ENCODE measurements at places on chromosomes 6 and 20.

- no peak for DNase-seq
Measured at GRCh38 chr6:101462576-101462975, 69.1 kb downstream of the GRIK2 start.

- peak; percentile 69 for DNase-seq
Measured at GRCh38 chr6:33589731-33590530, 9.9 kb upstream of the BAK1 start.

- DNase-seq = no peak
Measured at GRCh38 chr6:149988550-149989346, 25.0 kb downstream of the ULBP1 start.

- no peak for DNase-seq
Measured at GRCh38 chr6:64505312-64505711, 869.7 kb downstream of the PHF3 start.

DNA sequence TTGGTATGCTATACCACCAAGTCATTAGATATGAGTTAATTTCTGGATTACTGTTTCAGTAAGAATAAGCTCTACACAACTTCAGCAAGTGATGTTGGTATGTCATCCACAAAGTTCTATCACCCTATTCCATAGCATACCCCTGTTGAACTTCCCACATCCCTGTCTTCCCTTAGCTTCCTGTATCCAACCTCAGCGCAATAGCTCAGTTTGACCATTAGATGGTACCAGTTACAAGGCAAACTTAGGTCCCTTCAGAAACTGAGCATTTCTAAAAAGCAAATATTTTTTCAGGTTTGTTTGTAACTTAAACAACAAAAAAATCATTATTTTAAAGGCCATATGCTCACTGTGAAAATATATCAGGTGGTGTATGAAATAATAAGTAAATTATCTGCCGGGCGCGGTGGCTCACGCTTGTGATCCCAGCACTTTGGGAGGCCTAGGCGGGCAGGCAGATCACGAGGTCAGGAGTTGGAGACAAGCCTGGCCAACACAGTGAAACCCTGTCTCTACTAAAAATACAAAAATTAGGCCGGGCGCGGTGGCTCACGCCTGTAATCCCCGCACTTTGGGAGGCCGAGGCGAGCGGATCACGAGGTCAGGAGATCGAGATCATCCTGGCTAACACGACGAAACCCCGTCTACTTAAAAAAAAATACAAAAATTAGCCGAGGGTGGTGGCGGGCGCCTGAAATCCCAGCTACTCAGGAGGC is 8.8 kb upstream of the MOG start:
- DNase-seq = peak; percentile 14

DNA sequence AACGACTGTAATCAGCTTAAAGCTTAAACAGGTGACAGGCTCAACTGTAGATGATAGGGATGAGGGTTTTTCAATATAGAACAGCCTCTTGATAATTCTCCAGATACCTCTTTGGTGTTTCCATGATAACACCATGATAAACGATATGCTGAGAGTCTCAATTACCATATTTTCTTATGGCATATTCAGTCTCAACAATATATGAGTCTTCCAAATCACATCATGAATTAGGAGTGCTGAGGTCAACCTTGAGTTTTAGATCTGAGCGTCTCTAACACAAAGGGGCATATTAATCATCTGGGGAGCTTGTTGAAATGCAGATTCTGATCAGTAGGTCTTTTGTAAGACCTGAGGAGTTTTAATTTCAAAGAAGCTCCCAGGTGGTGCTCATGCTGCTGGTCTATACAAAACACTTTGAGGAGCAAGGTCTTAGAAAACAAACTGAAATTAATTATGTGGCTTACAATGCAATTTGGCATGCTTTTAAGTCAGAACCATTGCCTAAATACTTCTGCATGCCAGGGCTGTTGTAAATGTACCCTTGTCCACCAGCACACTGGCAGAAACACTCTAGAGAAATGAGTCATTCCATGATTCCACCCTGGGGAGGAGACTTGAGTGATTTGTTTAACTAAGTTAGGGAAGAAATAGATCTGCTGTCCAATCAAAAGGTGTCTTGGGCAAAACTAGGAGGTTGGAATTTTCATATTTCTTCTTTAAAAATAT is 49.6 kb downstream of the PTCHD4 start:
- DNase-seq = no peak

DNA sequence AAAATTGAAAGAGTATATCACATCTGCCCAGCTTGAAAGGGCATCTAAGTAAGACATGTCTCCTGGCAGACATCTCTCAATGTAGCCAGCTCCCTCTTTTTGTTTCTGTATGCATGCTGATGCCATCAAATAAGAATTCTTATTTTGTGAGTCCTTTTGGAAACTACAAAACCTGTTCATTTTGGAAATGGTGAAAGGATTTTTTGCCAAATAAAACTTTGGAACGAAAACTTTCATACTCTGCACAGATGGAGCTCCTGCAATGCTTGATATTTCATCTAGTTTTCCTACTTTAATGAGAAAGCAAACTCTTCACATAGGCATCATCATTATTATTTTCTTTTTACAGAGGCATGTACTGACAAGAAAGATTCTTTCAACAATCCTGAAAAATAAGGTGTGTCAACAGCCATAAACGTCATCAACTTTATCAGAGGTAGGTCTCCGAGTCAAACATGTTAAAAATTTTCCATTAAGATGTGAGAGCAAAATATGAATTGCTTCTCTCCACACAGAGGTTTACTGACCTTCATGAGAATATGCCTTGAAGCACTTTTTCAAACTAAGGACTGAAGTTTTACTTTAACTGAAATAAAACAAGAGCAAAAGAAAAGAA is 26.2 kb upstream of the CMTR1 start:
- no peak for DNase-seq

- no peak for DNase-seq
Measured at GRCh38 chr6:95768539-95768938, 191.2 kb downstream of the MANEA start.

GRCh38 chr20:52047811-52048764 is 143.5 kb downstream of the ZFP64 start:
- DNase-seq = peak; percentile 47

DNA sequence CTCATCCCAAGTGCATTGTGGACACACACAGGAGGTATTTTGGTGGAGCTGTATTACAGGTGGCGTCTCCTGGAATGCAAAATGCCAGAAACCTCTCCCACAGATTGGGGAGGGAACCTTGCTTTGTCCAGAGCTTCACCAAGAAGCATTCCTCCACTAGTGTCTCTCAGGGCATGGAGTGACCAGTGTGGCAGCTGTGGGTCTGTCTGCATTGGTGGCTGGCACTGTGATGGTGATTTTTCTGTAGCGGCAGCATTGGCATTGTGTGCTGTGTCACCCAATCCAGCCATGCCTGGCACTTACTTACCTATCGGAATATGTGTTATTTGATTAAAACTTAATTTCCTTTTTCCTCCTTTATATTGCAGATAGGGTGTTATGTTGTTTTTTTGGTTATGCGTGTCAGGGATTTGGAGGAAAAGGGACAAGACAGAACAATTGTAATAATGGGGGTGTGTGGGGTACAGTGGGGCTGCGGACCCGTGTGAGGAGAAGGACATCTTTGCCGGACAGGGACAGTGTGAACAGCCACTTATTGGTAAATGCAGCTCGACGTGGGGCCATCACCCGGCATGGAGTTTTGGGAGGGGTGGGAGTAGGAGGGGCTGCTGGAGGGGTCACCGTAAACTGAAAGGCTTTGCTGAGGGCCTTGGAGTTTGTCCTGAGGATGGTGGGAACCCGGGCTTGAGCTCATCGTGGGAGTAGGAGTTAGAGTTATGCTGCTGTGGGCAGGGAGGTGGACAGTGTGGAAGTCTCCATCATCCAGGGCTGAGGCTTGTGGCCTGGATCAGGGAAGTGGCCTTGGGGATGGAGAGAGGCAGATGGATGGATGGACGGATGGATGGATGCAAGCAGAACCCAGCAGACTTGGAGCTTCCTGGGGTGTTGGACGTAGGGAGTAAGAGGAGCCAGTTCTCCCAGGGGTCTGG is 105.0 kb downstream of the SYCP2 start:
- DNase-seq = no peak

DNA sequence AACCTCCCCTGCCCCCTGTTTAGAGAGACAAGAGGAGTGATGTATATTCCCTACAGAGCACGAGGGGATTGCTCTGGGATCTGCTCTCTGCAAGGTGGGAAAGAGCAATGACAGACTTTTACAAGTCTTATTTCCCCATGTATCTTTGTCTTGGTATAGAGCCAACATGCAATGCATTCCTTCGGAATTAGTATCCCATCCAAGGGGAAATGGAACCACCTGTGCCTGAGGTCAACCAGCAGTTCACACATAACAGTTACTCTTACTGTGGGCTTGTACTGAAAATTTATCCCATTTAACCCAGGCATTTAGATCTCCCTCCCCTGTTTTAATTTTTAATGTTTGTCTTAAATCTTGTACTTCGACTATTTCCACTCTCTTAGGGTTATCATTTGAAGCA is 250.4 kb downstream of the C6orf118 start:
- no peak for DNase-seq

- no peak for DNase-seq
Measured at GRCh38 chr6:169702840-169703246, 917 bp downstream of the C6orf120 start.

DNA sequence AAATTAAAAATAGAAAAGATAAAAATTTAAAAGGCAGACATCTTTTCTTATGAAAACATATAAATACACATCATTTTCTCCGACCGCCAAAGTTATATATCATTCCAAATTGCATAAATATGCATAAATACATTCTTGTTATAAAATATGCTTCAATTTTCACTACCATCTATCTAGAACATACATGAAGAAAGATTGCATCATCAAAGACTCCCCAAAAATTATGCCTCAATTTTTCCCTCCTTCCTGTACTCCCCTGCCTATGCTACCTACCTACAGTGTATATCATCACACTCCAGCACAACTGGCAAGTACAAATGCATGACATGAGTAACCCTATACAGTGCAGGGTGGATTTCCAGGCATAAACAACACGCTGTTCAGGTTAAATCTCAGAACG is 49.9 kb upstream of the TENT5A start:
- DNase-seq = no peak

DNA sequence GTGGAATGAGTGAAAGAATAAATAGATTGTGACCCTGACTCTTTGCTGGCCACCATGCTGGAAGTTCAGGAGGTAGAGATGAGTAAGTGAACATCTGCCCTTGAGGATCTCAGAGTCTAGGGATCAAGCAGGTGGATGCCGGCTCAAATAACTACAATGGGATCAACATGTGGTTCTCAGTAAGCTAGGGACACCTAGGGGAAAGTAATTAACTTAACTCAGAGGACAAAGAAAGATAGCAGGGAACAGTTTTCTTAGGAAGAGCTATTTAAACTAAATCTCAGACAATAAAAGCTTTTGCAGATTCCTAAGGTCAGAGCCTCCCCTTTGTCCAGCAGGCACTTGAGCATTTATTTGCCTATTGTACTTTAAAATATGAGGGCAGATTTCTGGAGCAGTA is 29.1 kb downstream of the SLC13A3 start:
- DNase-seq = no peak

DNA sequence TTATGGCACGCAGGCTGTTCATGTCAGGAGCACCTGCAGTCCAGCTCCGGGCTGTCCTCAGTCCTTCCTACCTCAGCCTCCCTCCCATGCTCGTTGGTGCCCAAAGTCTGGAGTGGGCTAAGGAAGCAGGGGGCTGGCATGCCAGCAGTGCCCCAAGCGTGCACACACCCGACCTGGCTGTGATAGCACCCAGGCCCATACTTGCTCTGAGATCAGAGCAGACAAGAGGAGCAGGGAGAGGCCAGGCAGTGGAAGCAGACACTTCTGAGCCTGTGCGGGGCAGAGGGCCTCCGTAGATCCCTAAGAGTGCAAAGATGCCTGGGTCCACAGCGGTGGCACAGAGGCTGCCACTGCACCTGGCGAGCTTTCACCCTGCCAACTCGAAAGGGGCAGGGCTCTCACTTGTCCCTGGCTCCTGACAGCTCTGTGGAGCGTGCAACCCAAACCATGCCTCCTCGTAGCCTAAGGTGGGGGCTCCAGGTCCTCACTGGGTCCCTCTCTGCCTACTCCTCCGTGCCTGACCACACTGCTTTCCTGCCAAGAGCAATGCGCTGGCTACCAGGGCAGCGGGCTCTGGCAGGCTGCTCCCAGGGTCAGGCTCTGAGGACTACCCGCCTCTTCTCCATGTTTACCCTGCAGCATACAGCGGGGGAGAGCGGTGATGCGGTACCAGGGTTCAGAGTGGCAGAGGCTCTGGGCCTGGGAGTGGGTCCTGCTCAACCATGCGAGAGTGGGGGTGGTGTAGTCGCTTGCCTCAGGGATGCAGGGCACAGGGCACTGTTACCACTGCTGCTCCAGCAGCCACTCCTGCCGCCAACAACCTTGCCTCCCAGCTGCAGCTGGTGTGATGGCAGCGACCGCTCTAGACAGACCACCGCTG is 59.5 kb downstream of the MANEA start:
- DNase-seq = no peak

DNA sequence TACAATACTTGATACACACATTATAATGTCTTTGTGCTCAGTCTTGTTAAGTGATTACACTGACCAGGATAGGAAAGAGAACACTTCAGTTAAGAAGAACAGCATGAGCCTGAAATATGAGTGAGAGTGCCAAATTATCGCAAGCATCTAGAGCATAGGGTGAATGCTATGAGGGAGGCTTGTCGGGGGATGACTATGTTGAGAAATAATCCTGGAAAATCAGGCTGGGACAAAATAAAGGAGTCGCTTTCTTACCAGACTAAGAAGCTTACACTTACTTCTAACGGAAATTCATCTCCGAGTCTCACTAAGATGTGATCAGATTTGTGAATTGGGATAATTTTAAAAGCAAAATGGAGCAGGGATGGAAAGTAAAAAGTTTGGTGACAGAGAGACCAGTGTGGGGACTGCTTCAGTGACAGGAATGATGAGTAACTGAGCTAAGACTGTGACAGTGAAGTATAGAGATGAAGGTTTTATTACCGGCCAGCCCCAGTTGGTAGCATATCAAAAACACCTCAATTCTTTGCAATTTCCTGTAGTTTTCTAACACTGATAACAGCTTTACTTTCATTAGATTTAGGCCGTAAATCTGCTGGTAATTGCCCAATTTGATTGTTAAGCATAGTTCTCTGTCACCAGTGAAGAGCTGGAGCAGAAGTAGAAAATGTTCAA is 48.4 kb upstream of the DEFB112 start:
- DNase-seq = no peak

- no peak for DNase-seq
Measured at GRCh38 chr6:19865178-19865577, 28.0 kb downstream of the ID4 start.

DNA sequence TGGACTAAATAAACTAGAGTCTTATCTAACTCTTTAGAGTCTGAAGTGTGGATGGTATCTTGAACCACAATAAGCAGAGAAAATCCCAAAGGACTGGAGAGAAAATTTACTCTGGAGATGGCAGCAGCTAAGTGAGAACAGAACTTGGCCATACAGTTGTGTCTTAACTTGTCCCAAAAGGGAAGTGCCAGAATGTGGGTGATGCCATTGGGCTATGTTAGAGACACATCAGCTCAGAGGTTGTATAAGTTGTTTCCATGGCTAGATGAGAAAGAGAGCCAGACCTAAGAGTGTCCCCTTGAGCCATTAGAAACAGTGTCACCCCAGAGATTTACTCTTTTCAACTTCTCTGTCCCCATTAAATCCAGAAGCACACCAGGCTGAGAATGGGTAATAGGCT is 36.2 kb downstream of the FOXO3 start:
- no peak for DNase-seq

Data from natural killer cell (primary cell).